Activated CD4-positive, alpha-beta T cell treated with anti-CD3 and anti-CD28 coated beads for 36 hours (primary cell): ENCODE measurements at places on chromosomes 2 and 18. TPM values are rescaled to one million over a fixed set of nuclear protein-coding genes. Genes with fewer than 3 reads are reported as not detected.

The HOXD4 gene
- not detected for total RNA-seq

The SLC40A1 gene
- 4.2 TPM for total RNA-seq

The TRIM54 gene
- total RNA-seq: 0.09 TPM

The PAIP2B gene
- total RNA-seq: 3.0 TPM

The KLF7 gene
- 21.9 TPM for total RNA-seq

The TNFRSF11A gene
- total RNA-seq: 6.9 TPM

The EVA1A gene
- not detected for total RNA-seq
